ENCODE measurements at places on chromosomes 1 and 21.
A peak's percentile ranks its signal among the peaks of the same experiment; 100 is the strongest.

DNA sequence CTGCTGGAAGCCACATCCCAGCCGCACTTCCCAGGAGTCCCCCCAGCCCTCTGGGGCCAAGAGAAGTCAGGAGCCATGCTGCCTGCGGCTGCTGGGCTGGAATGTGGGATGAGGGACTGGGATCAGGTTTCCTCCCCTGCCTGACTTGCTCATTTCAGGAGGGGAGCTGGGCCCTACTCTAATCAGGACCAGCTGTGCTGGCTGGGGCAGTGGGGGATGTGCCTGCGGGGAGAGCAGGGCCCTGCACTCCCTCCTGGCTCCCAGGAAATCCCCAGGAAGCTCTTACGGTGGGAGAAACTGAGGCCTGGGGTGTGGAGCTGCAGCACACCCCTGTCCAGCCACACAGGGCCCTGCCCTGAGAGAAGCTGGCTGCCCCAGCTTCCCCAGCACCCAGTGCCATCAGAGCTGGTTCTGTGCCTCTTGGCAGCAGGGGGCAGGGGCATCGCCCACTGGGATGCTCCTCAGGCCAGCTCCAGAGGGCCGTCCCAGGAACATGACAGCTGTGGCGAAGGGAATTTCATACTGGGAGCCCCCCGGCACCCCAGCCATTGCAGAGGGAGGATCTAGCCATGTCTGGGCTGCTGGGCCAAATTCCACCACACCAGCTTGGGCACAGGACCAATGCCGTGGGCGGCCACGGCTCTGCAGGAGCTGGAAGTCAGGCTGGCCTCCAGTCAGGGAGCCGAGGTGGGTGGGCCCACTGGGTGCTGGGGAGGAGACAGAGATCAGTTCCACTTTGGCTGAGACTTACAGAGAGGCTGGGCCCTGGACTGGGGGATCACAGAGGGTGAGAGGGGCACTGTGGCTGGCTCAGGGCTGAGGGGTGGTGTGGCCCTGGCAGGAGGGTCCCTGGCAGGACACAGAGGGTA is 21.3 kb upstream of the PRSS38 start:
- no peak for DNase-seq

- DNase-seq, result no peak
Measured at GRCh38 chr1:155880950-155881349, 21.6 kb downstream of the SYT11 start.

- no peak for DNase-seq
Measured at GRCh38 chr21:45461369-45461750, 56.4 kb downstream of the COL18A1 start.

DNA sequence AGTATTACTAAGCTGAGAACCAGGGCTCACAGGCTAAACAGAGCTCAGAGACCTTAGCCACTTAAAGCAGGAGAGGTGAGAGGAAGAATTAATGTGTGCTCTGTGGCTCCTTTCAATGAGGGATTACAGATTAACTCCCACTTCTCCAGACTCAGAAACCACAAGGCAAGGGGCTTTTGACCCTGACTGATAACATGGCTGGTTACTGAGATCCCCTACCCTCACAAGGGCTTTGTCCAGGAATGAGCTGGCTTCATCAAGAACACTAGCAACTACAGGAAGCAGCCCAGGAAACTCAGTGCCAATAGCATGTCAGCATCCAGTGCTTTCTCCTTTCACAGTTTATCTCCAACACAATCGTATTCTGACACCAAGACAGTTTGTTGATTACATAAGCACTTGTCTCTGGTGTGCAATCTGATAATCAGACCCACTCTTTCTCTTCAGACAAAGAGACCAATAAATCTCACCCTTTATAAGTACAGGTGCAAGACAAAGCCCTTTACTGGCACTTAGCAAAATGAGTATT is 38.8 kb downstream of the ERI3 start:
- DNase-seq, result peak; percentile 51

GRCh38 chr1:37682334-37682987 is 9.9 kb upstream of the CDCA8 start:
- DNase-seq, result no peak

DNA sequence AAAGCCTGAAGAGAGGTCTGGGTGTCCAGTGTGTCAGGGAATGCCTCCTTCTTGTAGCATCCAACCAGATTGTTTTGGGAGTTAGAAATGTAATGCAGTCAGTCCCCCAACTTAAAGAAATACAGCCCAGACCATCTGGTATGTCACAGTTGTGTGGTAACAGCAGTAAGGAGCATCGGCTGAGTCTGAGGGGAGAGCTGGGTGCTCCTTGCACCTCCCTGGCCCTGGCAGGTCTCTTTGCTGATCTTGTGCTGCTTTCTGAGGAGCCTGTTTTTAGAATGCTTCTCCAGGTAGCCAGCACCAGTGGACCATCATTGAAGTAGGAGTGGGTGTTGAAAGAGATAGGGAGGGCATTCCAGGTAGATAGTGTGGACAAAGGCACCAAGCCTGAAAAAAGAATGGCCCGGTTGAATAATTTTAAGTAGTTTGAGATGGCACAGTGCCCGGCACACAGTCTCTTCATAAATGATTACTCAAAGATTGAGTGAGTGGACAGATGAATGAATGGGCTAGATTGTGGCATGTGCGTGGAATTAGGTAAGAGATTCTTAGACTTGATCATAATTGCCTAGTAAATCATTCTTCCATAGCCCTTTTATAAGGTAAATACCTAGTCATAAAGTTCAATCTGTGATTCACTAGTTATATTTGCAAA is 46.5 kb downstream of the LAMC1 start:
- DNase-seq, result no peak

DNA sequence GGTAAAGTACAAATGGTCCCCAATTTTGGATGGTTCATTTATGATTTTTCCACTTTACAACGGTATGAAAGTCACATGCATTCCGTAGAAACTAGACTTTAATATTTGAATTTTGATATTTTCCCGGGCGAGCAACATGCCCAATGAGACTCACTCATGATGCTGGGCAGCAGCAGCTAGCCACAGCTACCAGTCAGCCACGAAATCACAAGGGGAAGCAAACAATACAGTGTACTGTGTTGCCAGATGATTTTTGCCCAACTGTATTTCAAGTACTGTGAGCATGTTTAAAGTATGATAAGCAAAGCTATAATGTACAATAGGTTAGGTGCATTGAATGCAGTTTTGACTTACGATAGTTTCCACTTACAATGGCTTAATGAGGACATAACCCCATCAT is 266.8 kb downstream of the VAV3 start:
- DNase-seq, result no peak

DNA sequence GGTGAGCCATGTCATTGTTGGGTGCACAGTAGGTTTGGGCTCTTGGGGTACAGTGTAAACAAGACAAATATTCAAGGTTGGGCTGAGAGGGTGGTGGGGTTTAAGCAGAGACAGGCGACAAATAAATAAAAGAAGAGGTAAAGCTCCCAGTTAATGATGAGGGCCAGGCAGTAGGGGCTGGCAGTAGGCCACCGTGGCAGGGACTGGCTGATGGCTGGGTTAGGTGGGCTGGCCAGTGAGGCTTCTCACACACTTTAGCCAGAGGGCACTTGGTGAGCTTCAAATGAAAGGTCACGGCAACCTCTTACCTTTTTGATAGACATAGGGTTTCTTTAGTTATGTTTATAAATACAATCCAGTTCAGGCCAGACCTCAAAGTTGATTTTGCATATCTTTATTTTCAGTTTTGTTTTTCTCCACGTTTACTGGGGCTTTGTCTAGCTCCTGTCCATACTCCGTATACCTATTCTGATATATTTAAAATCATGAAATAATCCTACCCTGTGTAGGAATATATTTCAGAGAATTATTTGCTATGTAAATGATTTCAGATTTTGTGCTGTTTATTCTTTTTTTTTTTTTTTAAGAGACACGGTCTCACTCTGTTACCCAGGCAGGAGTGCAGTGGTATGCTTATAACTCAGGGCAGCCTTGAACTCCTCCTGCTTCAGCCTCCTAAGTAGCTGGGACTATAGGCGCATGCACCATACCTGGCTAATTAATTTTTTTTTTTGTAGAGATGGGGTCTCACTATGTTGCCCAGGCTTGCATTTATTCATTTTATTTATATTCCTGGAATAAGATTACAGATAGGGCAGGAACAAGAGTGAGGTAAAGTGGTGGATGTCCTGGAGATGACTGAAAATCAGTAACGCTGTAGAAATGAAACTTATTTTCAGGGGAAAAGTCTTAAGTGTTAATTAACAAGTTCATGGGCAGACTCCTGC is 122.7 kb downstream of the RYR2 start:
- no peak for DNase-seq

DNA sequence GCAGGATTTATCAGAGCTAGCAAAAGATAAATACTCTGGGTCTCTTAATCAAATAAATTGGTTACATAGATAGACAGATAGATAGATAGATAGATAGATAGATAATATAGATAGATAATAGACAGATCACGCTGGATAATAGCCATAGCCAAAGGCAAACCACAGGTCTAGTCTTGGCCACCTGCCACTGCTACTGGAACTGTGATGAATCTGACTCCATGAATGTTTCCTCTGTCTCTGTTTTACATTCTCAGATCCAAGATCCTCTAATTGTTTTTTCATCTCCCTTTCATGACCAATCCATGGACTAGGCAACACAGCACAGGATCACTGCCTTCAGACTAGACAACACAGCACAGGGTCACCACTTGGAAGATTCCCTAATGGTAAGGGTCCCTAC is 444.7 kb upstream of the NFIA start:
- DNase-seq, result no peak

DNA sequence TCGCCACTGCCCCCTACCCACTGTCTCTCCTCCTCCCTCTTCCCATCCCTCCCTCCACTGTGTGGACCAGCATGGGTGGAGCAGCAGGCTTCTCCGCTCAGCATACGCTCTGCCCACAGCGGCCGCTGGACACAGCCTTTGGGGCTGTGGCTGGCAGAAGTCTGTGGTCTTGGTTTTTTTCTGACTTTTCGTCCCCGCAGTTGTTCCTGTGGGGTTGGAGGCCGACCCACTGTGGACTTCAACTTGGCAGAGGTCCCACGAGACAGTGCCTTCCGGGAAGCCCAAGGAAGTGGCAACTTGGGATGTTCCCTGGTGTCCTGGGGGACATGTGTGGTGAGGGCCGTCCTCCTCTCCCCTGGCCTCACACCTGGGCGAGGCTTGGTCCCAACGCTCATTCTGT is 162.5 kb upstream of the C1orf174 start:
- DNase-seq, result no peak

GRCh38 chr1:52631759-52632331 is 1.1 kb upstream of the SHISAL2A start:
- DNase-seq, result no peak

DNA sequence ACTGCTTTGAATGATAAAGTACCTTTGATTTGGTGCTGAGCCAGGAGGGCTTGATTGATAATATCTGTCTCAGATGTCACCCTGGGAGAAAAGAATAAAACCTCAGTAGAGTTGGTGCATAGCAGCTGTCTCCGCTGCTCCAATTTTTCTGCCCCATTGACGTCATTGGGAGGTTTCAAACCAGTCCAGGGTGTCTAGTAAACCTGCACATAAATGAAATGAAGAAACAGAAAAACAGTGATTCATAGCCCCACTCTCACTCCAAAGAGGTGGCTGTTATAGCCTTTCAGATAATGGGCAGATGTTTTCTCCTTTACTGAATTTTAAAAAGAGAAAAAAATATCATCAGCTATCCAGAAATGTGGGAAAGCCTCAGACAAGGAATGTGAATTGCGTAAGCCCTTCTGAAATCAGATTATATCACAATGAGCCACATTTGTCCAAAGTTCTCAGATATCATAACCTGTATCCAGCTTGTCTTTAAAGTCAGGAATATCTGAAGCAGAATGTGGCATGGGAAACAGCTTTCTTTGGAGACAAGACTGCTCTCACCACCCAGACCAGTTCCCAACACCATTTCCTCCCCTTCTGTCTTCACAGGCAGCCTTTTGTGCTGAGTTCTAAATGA is 351.3 kb upstream of the SGIP1 start:
- DNase-seq, result peak; percentile 63

DNA sequence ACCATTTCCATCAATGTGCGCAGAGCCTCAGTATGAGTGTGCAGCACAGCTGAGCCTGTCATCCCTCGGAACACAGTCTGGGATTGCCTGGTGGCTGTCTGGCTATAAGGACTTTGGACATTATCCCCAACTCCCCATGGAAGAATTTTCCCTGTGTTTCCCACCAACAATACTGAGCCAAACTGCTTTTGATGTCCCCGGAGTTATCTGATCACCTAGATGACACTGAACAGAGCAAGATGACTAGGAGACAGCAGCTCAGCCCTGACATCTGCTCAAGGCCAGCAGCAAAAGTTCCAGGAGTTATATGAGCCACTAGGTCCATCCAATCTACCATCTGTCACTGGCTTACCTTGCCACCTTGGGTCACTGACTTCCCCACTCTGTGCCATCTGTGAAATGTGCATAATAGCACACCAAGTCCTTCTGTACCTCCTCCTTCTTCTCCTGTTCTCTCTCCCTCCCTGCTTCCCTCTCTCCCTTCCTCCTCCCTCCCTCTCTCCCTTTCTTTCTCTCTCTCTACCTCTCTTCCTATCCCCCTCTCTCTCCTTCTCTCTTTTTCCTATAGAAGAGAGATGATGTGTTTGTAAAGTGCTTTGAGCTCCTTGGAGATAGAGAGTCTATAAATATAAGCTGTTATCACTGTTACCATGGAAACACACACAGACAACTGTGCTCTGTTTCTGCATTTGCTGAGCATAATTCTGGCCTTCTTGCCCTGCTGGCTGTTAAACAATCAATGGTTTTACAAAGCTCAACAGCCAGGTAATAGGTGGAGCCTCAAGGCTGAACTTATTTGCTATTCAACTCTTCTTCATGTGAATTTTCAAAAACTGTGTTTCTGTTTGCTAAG is 19.7 kb upstream of the ATP1B1 start:
- DNase-seq, result no peak

DNA sequence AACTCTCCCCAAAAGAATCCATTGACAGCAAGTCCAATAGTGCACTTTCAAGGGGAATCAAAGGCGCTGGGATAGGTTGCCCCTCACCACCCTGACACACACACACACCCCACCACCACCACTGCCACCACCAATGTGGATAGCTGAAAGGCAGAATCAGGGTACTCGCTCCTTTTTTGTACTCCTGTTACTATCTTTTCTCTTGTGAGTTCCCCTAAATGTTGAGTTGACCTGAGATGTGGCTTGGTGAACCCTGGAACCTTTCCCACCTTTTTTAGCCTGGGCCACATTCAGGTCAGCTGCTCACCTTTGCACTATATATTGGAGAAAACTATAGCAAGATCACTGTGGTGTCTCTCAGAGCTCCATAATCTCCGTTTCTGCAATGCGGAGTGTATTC is 3.9 kb downstream of the S100A8 start:
- DNase-seq, result no peak
